ENCODE measurements at places on chromosomes 3 and 15. TPM values are rescaled to one million over a fixed set of nuclear protein-coding genes. Genes with fewer than 3 reads are reported as not detected.

Gene HIGD2B
- 0.28 TPM for total RNA-seq

Gene STRIT1
- not detected for total RNA-seq

Gene PLSCR2
- total RNA-seq = not detected

Gene SAMMSON
- not detected for total RNA-seq

Gene WDR6
- total RNA-seq = 134 TPM

DNA sequence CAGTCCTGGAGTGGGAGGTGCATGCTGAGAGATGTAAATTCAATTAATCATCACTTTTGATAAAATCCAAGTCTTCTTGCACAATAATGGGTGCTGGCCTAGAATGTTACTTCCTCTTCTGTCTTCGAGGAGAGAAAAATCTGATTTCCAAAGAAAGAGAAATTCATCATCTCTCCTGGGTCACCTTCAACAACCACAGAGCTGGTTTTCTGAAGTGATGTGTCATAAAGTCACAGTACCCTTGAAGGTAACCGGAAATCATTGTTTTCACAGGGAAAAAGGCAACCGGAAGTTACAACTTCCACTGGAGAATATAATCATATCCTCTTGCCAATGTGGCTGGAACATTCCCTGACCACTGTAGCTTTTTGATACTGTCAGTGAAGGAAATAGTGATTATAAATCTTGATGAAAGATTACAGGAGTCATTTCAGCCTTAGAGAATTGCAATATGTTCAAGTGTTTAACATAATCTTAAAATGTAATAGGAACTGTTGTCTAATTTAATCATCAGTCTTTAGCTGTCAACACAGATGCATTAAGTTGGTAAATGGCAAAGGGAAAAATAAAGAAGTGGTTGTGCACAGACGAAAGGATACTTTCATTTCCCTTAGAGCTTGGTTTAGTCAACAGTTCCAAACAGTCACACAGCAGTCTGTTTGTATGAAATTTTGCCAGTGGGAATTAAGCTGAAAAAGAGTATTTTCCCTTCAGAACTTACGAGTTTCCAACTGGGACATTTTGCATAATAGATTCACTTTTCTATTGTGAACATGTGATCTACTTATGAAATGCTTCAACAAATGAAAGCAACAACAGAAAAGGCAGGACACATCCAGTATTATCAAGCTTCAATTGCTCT, 106.5 kb upstream of the SLC4A7 start:
- no peak for DNase-seq

Gene FAH
- 2.6 TPM for total RNA-seq

Measured in CD4-positive, alpha-beta T cell (primary cell).